ENCODE measurements at places on chromosomes 1 and 21.

DNA sequence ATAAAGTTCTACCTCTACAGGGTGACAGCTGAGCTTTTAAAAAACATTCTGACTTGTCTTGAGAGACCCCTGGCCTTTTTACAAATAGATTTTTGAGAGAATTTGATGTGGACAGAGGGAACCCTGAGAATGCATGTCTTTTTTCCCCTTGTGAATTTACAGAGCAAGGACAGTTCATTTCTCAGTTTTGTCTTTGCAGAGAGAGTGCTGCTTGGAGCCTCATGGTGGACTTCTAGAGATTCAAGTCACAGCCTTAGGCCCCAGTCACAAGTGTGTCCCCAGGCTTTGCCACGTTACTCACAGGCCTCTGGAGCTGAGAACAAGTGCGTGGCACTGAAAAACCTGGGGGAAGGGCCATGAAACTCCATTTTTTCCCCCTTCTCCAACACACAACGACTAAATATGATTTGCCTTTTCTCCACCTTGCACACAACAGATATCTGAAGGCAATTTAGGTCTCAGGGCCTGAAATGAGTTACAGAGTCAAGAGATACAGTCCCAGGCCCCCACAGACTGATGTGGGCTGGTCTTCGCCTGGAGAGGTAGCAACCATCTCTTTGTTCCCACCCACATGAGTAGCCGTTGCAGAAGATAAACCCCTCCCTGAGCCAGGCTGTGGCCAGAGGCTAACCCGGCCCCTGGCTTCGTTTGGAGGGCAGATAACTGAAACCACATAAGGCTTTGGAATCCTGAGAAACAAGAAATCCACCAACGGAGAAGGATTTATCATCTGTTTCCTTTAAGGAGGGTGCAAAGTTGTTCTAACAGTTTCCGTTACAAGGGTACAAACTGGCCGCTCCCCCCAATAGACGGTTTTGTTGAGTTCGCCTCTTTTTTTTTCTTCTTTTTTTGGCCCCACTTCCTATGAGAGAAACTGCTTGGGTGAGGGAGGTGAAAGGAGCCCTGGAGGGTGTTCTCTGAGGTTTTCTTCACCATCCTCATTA lies 1.0 kb upstream of the PIGV start:
- DNase-seq: no peak

- no peak for DNase-seq
Measured at GRCh38 chr21:46052703-46053651, 44.9 kb upstream of the COL6A2 start.

DNA sequence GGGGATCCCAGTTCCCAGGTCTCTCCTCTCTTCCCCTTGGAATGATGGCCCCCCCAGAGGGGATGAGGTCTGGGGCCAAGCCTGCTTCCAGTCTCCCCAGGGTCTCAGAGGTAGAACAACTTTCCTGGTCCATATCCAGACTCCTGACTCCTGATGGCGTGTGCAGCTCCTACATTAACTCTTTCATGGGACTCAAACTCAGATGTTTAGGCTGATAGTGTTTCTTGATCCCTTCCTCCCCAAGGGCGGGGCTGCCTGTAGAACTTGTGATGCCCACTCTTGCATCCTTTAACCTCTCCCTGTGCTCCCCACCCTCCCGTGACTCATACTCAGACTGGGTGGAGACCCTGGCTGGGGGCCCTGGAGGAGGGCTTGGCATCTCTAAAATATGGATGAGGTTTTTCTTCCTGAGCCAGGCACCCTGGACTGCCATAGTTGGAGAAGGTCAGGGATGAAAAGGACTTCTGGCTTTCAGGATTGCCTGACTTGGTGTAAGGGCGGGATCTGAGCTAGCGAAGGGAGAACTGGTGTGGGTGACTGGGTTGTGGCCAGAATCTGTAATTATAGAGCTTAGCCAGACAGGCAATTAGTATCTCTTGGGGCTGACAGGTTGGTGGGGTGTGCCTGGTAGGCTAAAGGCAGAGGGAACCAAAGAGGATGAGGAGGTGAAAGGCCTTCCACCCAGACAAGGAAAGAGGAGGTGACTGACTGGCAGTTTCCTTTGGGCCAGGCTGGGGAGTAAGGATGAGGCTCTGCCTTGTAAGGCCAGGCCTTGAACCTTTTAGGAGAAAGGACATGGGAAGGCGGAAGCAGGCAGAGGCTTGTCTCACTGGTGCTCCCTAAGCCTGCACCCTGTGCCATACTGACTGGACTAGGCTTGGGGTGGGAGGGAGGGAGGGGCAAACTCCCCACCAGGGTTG lies 1.5 kb downstream of the ATP8B2 start:
- no peak for DNase-seq

DNA sequence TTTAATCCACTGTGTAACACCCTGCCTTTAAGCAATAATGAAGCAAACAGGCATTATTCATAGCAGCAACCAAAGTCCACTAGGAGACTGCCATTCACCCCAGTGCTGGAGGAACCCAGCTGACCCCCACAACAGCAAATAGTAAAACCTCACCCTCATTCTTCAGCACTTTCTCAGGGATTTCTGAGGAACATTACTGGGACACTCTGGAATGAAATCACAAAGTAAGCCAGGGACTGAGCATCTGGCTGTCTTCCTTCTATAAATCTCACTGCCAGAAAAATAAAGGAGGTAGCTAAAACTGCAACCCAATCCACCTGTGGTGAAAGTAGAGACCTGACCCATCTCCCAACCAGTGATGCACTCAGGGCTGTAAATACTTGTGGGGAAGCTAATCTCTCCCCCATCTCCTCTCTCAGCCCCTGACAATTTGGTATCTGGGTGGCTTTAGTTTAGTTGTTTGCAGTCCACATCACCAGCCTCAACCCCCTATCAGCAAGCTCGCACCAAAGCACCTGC lies 47.1 kb downstream of the COL6A1 start:
- no peak for DNase-seq

GRCh38 chr1:200892546-200892945 lies 2.2 kb upstream of the INAVA start:
- no peak for DNase-seq

GRCh38 chr21:41779659-41780058 lies 12.8 kb upstream of the RIPK4 start:
- DNase-seq: no peak

- DNase-seq: no peak
Measured at GRCh38 chr1:44827197-44828002, 15.7 kb downstream of the PTCH2 start.

GRCh38 chr1:189628857-189629256 lies 848.8 kb downstream of the BRINP3 start:
- DNase-seq: no peak

GRCh38 chr1:55062801-55063576 lies 23.6 kb downstream of the PCSK9 start:
- DNase-seq: no peak

DNA sequence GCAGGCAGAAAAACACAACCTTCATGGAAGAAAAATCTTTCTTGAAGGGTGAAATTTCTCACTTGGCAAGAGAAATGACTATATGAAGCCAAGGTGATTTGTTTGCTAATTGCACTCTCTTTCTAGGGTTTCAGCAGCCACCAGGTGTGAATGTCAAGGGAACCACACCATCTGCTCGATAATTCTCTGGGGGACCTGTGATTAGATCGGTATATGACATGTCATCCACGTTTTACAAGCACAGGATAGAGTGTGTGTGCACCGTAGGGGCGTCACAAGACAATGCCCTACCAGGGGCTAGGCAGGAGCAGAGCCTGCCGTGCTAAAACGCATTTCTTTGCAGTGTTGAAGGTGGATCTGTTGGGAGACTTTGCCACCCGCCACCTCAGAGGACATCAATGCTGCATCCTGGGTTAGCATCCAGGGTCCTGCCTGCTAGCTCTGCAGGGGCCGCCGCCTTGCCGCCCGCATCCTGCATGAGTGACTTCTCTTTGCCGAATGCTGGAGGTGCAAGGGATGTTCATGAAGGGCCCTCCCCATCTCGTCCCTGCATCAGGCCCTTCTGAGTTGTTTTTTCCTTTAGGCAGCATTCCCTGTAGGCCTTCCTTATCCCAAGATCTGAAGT lies 37.8 kb upstream of the CCSAP start:
- DNase-seq: no peak

- DNase-seq: no peak
Measured at GRCh38 chr1:61004262-61005003, 77.9 kb upstream of the NFIA start.

- no peak for DNase-seq
Measured at GRCh38 chr1:111857194-111857651, 101.5 kb downstream of the DDX20 start.

- no peak for DNase-seq
Measured at GRCh38 chr1:39832294-39832693, 43.6 kb upstream of the BMP8B start.

DNA sequence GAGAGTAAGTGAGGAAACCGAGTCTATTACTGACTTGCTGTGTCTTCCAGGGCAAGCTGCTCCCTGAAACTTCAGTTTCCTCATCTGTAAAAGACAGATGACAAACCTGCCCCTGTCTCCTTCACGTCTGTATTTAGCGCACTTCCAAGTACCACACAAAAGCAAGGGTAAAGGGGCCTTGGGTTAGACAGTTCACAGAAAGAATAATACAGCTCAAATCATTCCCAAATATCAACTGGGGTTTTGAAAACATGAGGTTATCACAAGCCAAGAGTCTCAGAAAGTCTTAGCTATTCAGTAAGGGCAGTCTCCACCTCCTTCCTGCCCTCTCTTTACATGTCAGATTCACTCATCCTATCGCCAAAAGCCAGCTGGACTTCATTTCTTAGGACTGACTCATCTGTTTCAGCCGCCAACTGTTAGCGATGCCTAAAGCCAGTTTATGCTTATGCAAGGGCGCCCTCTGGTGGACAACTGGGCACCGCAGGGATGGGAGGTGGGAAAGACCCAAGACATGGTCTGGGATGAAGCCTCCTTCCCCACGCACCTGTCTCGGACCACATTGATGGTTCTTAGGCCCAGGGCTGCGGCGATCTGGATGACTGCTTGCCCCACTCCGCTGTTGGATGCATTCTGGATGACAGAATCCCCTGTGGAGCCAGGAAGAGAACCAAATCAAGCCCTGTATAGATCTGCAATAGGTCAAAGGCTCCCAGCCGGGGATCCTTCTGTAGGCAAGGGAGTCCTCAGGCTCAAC lies 21.1 kb upstream of the SRSF4 start:
- peak; percentile 90 for DNase-seq

GRCh38 chr1:147913362-147913942 lies 10.9 kb downstream of the GJA8 start:
- DNase-seq: no peak

GRCh38 chr1:6059866-6060265 lies 14.2 kb downstream of the KCNAB2 start:
- DNase-seq: no peak

GRCh38 chr1:46301808-46302640 lies 1.4 kb downstream of the LRRC41 start:
- peak; percentile 50 for DNase-seq

DNA sequence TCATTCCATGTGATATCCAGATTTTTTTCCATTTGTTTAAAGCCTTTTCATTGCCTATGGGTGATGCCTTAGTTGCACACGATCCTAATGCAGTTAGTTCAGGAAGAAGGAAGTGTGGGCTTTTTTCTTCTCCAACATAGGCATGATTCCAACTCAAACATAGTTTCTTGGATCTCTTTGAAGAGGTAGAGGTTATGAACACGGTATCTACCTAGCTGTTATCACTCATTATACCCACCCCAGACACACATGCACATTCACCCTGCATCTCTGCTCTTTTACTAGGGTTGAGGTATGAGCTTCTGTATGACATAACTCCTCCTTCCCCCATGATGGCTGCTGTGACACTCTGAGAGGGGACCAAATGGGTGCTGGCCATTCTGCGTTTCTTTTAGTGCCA lies 122.1 kb upstream of the ZNF648 start:
- no peak for DNase-seq

- DNase-seq: no peak
Measured at GRCh38 chr21:37944496-37944895, 28.2 kb upstream of the KCNJ6 start.

DNA sequence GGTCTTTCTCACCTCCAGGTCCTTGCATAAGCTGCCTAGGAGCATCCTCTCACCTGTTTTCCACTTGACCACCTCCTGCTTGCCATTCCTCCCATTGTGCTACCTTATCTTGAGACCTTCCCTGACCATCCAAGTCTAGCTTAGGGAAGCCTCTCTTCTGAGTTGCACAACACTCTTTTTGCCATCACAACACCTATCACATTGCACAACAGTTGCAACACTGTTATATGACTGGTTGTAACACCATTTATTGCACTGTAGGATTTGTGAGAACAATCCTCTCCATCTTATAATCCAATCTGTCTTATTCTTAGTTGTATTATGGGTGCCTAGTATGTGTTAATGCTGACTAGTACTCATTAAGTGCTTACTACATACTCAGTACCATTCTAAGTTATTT lies 488.7 kb downstream of the OMA1 start:
- DNase-seq: no peak
